Activated CD4-positive, alpha-beta memory T cell treated with anti-CD3 and anti-CD28 coated beads, Interleukin-2, amount 10 ng/mL, durations not matched to agents 7 days and 5 days (primary cell): ENCODE measurements at places on chromosomes 13 and 19.

DNA sequence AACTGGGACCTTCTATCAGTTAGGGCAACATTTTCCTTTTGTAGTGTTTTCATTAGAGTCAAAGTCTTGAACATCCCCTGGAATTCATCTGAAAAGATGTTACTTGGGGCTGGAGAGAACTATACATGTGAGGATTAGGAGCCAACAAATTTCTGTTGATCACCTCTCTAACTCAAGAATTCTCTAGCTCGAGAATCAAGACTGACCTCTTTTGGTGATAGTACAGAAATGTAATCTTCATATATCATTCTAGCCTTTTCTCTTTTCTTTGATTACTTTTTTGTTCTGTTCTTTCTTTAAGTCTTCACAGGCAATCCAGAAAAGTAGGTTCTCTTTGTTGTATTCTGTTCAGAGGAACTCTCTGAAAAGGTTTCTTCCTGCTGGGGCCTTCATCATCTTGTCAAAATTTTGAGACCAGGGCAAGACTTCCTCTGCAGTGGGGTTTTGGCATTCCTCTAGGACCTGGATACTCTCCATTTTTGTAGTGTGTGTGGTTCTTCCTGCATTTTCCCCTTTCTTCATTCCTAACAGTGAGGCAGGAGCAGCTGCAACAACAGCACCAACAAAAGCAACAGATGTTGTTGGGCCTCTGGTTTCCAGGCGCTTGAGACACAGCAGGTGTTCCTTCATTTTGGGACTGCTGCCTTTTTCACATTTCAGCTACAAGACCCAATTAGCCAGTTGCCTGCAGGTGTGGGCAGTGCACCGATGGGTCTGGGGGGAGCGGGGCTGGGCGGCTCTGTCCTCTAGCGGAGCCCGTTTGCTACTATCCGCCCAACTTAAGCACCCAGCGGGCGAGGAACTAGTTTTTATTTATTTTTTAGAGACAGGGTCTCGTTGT is 26.2 kb downstream of the ELF1 start:
- DNase-seq = no peak
- no peak overlapping the region for H3K4me3 ChIP-seq
- H3K27ac ChIP-seq = peak overlapping the region; percentile 61
- no peaks in the 10 kb centered on the region for H3K27me3 ChIP-seq
- peaks cover 79% of the 10 kb centered on the region for H3K4me1 ChIP-seq
- peaks cover 44% of the 10 kb centered on the region for H3K36me3 ChIP-seq

GRCh38 chr13:45928843-45929242 is 77.3 kb upstream of the SIAH3 start:
- H3K27me3 ChIP-seq = peaks cover 7% of the 10 kb centered on the region
- no peak overlapping the region for H3K27ac ChIP-seq

DNA sequence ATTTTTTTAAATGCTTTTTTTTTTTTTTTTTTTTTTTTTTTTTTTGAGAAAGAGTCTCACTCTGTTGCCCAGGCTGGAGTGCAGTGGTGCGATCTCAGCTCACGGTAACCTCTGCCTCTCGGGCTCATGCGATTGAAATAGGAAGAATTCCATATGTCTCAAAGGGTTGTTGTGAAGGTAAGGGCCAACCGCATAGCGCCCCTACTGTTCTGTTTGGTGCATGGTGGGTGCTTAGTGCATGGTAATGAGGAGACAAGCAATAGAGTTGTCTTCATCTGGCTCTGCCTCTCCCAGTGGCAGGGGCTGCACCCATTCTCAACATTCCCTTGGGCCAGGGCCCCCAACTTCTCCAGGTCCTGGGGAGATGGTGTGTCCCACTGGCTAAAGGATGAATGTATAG is 68.7 kb downstream of the RASL11A start:
- H3K36me3 ChIP-seq = no peaks in the 10 kb centered on the region
- no peak overlapping the region for H3K27ac ChIP-seq
- H3K27me3 ChIP-seq = peaks cover 20% of the 10 kb centered on the region
- H3K4me1 ChIP-seq = no peaks in the 10 kb centered on the region

- H3K27ac ChIP-seq = no peak overlapping the region
- no peak for DNase-seq
- no peak overlapping the region for H3K4me3 ChIP-seq
Measured at GRCh38 chr19:7740682-7741054, 6.7 kb downstream of the CD209 start.

DNA sequence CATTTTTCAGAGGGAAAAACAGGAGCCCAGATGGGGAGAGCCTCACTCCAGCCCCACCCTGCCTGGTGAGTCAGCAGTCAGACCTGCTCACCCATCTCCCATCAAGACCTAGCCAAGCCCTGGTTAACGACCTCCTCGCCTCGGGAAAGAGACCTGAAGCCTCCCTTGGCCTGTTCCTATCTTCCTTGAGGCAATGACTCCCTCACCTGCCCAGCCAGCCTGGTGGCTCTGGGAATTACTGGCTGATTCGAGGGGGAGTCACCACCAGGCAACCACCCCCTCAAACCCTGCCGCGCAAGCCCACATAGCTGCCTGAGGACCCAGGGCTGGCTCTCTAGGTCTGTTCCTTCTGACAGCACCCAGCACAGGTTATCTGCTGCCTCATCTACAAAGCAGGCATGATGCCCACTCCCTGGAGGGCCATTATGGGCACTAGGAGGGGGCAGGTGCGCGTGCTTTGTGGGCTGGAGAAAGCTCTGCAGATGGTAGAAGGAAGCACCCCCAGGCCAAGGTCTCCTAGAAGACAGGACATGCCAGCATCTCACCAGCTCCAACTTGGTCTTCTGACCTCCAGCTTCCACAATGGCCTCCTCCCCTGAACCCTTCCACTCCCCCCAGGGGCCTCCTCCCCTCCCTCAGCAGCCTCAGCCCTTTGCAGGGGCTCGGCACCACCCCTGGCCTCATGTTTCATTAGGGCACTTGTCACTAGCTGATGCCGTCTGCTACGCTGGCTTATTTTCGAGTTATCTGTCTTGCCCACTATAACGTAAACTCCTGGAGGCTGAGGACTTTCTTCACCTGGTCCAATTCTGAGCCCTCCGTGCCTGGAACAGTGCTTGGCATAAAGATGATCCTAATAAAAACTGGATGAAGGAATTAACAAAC is 10.4 kb downstream of the DEDD2 start:
- no peak for DNase-seq
- no peak overlapping the region for H3K4me3 ChIP-seq
- peak overlapping the region; percentile 73 for H3K27ac ChIP-seq
- peaks cover 71% of the 10 kb centered on the region for H3K4me1 ChIP-seq

GRCh38 chr19:17415121-17415520 is 4.7 kb upstream of the MVB12A start:
- no peak for DNase-seq
- peaks cover 48% of the 10 kb centered on the region for H3K36me3 ChIP-seq
- peak overlapping the region; percentile 26 for H3K27ac ChIP-seq

- peaks cover 70% of the 10 kb centered on the region for H3K36me3 ChIP-seq
- DNase-seq = no peak
Measured at GRCh38 chr19:15452111-15453047, 2.6 kb upstream of the WIZ start.

DNA sequence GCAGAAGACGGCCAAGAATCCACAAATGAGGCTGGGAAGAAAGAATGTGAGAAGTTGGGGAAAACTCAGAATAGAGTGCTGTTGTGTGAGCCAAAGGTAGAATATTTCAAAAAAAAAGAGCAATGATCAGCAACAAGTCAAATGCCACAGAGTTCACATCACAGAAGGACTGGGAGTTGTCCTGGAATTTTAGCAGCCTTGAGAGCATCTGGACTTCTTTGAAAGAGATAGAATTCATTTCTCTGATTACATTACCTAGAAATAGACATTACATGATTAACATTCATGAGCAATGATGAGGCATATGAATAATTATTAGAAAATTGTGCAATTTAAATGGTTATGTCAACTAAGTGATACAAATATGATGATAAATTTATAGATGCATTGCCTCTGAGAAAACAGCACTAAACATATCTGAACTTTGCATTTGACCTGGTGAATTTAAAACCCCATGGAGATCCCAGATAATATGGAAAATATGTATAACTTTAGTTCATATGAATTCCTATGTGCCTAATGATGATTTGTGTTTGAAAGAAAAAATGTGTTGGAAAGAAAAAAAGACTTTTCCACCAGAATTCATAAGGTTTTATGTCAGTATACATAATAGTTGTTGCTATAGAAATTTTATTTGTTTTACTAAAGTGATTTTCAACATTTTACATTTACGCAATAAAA is 186.2 kb downstream of the POSTN start:
- no peaks in the 10 kb centered on the region for H3K4me1 ChIP-seq
- no peak for DNase-seq
- no peak overlapping the region for H3K27ac ChIP-seq
- no peaks in the 10 kb centered on the region for H3K27me3 ChIP-seq
- no peaks in the 10 kb centered on the region for H3K36me3 ChIP-seq

GRCh38 chr19:646779-647565 is 7.3 kb downstream of the FGF22 start:
- no peak for DNase-seq
- no peaks in the 10 kb centered on the region for H3K27me3 ChIP-seq
- no peak overlapping the region for H3K4me3 ChIP-seq
- H3K36me3 ChIP-seq = peaks cover 18% of the 10 kb centered on the region
- H3K4me1 ChIP-seq = peaks cover 2% of the 10 kb centered on the region

GRCh38 chr13:21218351-21219035 is 42.0 kb downstream of the MRPL57 start:
- peaks cover 10% of the 10 kb centered on the region for H3K36me3 ChIP-seq
- peak overlapping the region; percentile 67 for H3K27ac ChIP-seq
- peak; percentile 49 for DNase-seq

DNA sequence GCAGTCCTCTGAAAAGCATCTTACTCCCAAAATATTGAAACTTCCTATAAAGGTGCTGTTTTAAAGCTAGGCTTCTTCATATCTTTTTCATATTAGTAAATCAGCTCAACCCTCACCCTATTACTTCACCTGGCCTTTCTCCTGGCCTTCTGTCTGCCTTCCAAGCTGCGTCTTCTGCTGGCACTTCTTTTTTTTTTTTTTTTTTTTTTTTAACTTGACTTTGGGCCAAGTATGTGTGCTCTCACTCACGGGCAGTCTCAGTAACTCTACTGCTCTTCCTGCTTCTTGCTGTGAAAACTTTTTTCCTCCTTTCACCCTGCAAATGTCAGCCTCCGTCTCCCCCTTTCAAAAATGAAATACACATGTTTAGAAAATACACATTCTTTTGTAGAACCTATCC is 41.2 kb upstream of the KCTD4 start:
- DNase-seq = no peak
- no peaks in the 10 kb centered on the region for H3K36me3 ChIP-seq
- no peak overlapping the region for H3K27ac ChIP-seq
- no peaks in the 10 kb centered on the region for H3K27me3 ChIP-seq
- H3K4me3 ChIP-seq = no peak overlapping the region

DNA sequence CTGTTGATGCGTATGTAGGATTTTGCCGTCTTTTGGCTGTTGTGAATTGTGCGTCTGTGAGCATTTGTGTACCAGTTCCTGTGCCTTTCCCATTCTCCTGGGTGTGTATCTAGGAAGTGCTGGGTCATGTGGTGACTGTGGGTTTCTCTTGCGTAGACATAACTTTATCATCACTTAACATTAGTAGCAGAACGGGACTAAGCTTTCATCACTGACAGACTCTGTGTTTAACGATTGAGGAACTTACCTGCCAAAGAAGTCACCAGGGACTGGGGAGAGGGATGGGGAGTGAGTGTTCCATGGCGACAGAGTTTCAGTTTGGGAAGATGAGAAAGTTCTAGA is 15.0 kb downstream of the FZR1 start:
- H3K36me3 ChIP-seq = peaks cover 28% of the 10 kb centered on the region
- peaks cover 14% of the 10 kb centered on the region for H3K4me1 ChIP-seq
- H3K27ac ChIP-seq = no peak overlapping the region
- DNase-seq = no peak

GRCh38 chr19:38273499-38273898 is 9.1 kb downstream of the SPINT2 start:
- no peak overlapping the region for H3K27ac ChIP-seq
- no peaks in the 10 kb centered on the region for H3K27me3 ChIP-seq
- no peaks in the 10 kb centered on the region for H3K36me3 ChIP-seq
- H3K4me3 ChIP-seq = no peak overlapping the region
- H3K4me1 ChIP-seq = no peaks in the 10 kb centered on the region

- no peak overlapping the region for H3K4me3 ChIP-seq
- H3K27me3 ChIP-seq = no peaks in the 10 kb centered on the region
- DNase-seq = no peak
Measured at GRCh38 chr13:41111454-41111853, 21.1 kb downstream of the KBTBD6 start.

DNA sequence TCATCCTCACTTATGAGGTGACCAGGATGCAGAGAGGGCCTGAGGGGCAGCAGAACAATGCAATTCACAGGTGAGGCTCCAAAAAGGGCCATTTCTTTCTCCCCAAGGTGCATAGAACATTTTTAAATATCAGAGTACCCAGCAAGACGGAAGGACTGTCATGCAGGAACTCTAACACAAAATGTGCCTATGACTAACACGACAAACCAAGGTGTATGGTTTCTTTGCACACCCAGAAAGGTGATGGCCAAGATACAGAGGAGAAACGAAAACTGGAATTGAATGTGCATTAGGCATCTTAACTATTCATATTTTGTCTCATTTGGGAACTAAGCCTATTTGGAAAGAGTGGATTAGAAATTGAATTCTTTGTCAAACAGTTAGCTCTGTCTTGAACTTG is 29.9 kb downstream of the SHISA2 start:
- no peak for DNase-seq
- H3K27me3 ChIP-seq = peaks cover 7% of the 10 kb centered on the region
- H3K36me3 ChIP-seq = no peaks in the 10 kb centered on the region
- H3K27ac ChIP-seq = no peak overlapping the region

DNA sequence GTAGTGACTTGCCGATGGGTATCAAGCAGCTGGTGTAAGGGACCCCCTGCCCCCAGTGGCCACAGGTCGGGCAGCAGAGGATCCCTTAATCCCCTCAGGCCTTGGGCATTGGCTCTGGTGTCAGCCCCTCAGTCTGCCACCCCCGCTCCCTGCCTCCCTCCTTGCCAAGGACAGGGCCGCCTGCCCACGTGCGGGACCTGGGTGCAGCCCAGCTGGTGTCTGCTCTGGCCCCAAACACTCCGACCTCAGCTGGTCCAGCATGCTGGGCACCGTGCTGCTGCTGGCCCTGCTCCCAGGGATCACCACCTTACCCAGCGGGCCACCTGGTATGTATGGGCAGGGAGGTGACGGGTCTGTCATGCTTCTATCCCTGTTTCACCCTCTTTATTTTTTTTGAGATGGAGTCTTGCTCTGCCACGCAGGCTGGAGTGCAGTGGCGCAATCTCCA is at the start of gene TGFBR3L:
Gene TGFBR3L, plus strand, starts transcription at position 233 of the 448 bp plus-strand sequence.
- no peak for DNase-seq
- peaks cover 21% of the 10 kb centered on the region for H3K36me3 ChIP-seq
- H3K27me3 ChIP-seq = peaks cover 25% of the 10 kb centered on the region
- peak within 1 kb of the TSS; percentile 46 for H3K4me3 ChIP-seq
- peaks cover 19% of the 10 kb centered on the region for H3K4me1 ChIP-seq

GRCh38 chr13:46265292-46265691 is 53.6 kb downstream of the LRRC63 start:
- H3K4me3 ChIP-seq = no peak overlapping the region
- H3K4me1 ChIP-seq = no peaks in the 10 kb centered on the region
- no peak for DNase-seq
- H3K27me3 ChIP-seq = peaks cover 19% of the 10 kb centered on the region

- peaks cover 20% of the 10 kb centered on the region for H3K4me1 ChIP-seq
- H3K4me3 ChIP-seq = peak overlapping the region; percentile 85
- H3K27me3 ChIP-seq = no peaks in the 10 kb centered on the region
- peak overlapping the region; percentile 79 for H3K27ac ChIP-seq
- peaks cover 12% of the 10 kb centered on the region for H3K36me3 ChIP-seq
Measured at GRCh38 chr19:20999731-21000352, 20.6 kb upstream of the ZNF430 start.
